ENCODE measurements at places on chromosomes 12 and 14. TPM values are rescaled to one million over a fixed set of nuclear protein-coding genes. Genes with fewer than 3 reads are reported as not detected.

TAS2R50 gene
- 3.3 TPM for total RNA-seq

PRICKLE1 gene
- 19.3 TPM for total RNA-seq

SLC4A8 gene
- total RNA-seq = 3.2 TPM

CCDC38 gene
- total RNA-seq = not detected

BLOC1S1 gene
- total RNA-seq = 115 TPM

LRRC43 gene
- not detected for total RNA-seq

OR6C2 gene
- total RNA-seq = not detected

RITA1 gene
- total RNA-seq = 10.0 TPM

TSPAN11 gene
- 14.1 TPM for total RNA-seq

GNB3 gene
- total RNA-seq = 13.7 TPM

IRAK4 gene
- total RNA-seq = 24.4 TPM

TMPRSS12 gene
- not detected for total RNA-seq

KRT83 gene
- not detected for total RNA-seq

All from aorta (tissue), 5 donors.